ENCODE measurements at places on chromosomes 3 and 15.

GRCh38 chr15:39030291-39031070 lies 465.9 kb upstream of the RASGRP1 start:
- no peak for DNase-seq

GRCh38 chr3:64213962-64214379 lies 11.3 kb downstream of the PRICKLE2 start:
- DNase-seq, result no peak

- DNase-seq, result no peak
Observed at GRCh38 chr3:123469323-123469995, 20.6 kb upstream of the ADCY5 start.

DNA sequence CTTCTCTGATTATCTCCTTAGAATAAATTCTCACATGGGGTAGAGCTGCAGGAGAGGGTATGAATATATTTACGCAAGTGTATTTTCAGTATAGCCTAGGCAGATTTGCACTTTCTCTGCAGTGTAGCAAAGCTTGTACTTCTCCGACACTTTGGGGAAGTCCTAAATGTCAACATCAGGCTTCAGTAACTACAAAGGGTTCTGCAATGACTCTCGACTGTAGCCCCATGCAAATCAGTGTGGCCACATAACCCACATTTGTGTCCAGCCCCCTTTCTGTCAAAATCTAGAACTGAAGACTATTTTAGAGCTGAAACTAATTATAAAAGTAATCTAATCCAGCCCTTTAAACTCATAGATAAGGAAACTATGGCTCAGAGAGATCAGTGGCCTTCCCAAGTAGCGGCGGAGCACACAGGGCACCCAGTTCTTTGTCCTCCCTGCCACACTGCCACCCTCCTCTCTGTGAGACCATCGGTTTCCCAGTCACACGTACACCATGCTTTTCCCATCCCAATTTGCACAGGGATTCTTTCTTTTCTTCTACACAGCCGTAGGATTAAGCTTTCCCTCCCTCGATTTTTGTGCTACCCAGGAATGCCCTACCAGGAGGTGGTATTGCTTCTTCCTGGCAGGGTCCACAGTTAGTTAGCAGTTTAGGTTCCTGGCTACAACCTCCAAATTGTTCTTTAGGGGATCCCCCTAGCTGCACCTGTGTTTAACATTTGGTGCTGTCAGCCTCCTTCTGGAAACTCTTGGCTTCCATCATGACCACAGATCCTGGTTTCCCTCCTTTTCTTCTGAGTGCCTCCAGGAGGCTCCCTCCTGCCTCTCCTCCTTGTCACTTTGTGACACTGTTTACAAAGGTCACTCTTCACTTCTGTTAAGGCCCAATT lies 22.9 kb downstream of the MRAS start:
- no peak for DNase-seq

GRCh38 chr15:90008607-90009006 lies 7.5 kb downstream of the ZNF710 start:
- no peak for DNase-seq

DNA sequence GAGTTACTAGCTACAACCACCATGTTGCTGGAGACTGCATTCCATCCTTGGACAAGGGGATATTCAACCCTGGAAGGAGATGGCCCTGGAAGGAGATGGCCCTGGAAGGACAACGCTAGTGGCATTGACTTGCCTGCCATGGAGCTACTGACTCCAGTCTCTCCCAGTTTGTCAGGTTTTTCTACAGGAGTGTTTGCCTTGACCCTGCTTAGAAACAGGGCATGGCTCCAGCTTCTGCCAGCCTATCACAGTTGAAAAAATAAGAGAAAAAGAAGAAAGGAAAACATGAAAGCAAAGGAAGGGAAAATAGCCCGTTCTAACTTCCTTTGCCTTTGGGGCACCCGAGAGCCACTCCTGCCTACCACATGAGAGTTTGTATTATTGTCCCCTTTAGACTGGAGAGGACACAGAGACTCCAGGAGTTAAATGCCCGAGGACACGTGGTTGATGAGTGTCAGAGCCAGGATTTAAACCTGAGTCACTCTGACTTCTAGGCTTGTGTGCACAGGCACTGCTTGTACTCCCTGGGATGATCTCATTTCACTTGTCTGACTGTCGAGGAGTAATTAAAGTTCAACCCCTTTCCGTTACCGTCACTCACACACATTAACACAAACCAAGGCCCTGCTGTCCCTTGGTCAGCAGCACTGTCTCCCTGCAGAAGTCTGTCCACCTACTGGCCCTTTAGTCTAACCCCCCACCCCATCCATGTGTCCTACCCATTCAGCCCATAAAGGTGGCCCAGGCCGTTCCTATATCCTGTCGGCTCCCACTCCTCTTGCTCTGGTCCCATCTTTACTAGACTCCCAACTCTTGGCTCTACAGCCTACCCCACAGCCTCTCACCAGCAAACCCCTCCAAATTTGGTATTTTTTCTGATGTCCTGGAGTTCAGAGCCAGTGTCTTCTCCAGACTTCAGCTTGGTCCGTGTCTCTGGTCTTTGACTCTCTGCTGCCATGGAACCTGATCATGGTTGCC lies 46.1 kb downstream of the C2CD4A start:
- no peak for DNase-seq

DNA sequence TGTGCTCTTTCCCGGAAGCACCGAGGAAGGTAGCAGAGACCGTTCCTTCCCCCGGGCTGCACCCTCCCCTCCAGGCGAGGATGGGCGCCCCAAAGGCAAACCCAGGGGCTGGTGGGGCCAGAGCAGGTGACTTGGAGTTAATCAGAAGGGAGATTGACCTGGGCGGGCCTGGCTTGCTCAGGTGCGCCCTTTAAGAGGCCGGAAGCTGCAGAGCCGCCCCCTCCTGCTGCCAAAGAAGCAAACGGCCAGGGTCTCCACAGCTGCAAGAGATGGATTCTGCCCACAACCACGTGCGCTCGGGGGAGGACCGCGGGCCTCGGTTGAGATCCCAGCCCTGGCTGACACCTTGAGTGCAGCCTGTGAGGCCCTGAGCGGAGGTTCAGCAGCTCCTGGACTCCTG lies 218.2 kb upstream of the NAALADL2 start:
- DNase-seq, result no peak

- DNase-seq, result no peak
Observed at GRCh38 chr3:156230278-156230900, 110.0 kb downstream of the KCNAB1 start.

DNA sequence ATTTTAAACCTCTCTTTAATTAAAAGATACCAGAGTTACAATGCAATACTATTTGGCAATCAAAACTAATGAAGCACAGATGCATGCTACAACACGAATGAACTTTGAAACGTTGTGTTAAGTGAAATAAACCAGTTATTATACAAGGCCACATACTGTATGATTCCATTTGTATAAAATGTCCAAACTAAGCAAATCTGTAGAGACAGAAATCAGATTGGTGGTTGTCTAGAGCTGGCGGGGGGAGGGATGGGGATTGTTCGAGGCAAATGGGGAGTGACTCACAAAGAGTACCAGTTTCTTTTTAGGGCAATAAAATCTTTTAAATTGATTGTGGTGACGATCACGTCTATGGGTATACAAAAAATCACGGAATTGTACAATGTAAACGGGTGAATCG lies 677.0 kb downstream of the NTRK3 start:
- no peak for DNase-seq

GRCh38 chr3:139780593-139780992 lies 102.8 kb upstream of the NMNAT3 start:
- DNase-seq, result no peak

- DNase-seq, result no peak
Observed at GRCh38 chr3:175836617-175837016, 977.5 kb downstream of the NAALADL2 start.

DNA sequence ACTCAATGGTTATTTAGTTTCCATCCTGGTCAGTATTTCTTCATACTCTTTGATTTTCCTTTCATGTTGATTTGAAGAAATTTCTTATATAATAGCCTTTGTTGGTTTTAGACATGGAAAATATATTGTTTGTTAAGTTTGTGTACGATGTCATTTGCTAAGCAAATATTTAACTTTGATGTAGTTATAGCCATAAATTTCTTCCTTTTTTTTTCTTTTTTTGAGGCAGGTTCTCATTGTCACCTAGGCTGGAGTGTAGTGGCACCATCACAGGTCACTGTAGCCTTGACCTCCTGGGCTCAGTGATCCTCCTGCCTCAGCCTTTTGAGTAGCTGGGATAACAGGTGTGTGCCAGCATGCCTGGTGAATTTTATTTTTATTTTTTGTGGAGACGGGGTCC lies 51.4 kb downstream of the NMD3 start:
- DNase-seq, result no peak

DNA sequence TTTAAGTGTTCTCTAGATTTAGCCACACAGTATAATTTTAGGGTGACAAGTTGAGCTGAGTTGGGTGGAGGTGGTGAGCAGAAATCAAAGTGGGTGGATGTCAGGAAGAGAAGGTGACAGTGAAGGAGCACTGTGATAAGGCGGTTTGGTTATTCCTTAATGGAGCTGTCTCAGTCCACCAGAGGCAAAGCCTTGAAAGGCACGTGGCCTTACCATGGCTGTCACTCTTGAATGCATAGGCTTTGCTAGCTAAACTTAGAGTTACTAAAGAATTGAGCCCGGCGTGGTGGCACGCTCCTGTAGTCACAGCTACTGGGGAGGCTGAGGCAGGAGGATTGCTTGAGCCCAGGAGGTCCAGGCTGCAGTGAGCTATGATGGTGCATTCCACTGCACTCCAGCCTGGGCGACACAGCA lies 560 bp upstream of the TTLL13 start:
- no peak for DNase-seq

- no peak for DNase-seq
Observed at GRCh38 chr3:77475507-77475906, 435.6 kb downstream of the ROBO2 start.

- DNase-seq, result no peak
Observed at GRCh38 chr3:48696601-48697000, 10.9 kb upstream of the NCKIPSD start.

DNA sequence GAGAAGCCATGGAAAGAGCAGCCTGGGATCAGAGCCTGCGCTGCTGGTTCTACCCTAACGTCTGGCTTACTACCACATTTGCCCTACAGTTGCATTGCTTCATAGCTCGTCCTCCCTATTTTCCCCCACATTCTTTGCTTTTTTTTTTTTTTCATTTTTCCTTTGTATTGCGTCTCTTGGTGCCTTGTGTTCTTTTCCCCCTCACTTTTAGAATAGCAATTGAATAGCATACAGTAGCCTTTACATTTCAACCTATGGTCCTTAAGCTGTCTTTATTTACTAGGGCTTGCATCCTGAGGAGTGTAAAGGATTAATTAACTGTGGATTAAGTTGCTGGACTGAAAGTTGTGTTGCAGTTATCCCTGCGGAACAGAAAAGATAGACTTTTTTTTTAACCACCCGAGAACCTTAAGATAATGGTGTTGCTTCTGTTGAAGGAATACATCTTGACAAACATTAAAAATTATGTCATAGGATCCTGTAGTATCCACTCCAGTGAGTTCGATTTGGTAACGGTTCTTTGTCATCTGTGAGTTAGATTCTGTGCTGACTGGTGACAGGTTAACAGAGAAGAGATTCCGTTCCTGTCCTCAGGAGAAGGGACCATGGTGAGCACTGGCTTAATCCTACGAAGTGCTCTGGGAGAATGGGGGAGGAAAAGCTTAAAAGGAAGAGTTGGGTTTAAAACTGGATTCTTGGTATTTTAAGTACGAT lies 417.4 kb upstream of the NAALADL2 start:
- DNase-seq, result no peak

- DNase-seq, result no peak
Observed at GRCh38 chr3:169236662-169237186, 426.8 kb downstream of the MECOM start.

DNA sequence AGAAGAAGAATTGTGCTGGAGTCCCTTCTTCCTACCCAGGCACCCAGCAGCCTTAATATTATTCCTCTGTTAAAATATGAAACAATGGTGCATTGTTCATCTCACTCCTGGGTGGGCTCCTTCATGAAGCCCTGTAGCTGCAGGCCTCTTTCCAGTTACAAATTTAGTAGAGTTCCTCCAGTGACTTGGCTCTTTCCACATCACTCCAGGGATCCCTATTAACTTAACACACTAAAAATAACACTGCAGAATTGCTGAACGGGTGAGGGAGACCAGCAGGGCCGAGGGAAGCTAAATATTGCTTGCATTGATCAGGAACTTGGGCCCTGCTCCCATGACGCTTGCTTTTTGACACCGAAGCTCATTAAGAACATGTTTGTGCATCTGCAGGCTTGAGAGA lies 142.3 kb downstream of the PDCD6IP start:
- no peak for DNase-seq

GRCh38 chr3:61730056-61730455 lies 168.7 kb downstream of the PTPRG start:
- no peak for DNase-seq

GRCh38 chr3:160746976-160747375 lies 9.1 kb upstream of the PPM1L start:
- no peak for DNase-seq

- DNase-seq, result no peak
Observed at GRCh38 chr3:129994883-129995559, 20.5 kb downstream of the TRH start.

GRCh38 chr3:184690192-184690883 lies 21.5 kb downstream of the MAGEF1 start:
- no peak for DNase-seq

- no peak for DNase-seq
Observed at GRCh38 chr15:45751629-45752028, 116.8 kb downstream of the SQOR start.

DNA sequence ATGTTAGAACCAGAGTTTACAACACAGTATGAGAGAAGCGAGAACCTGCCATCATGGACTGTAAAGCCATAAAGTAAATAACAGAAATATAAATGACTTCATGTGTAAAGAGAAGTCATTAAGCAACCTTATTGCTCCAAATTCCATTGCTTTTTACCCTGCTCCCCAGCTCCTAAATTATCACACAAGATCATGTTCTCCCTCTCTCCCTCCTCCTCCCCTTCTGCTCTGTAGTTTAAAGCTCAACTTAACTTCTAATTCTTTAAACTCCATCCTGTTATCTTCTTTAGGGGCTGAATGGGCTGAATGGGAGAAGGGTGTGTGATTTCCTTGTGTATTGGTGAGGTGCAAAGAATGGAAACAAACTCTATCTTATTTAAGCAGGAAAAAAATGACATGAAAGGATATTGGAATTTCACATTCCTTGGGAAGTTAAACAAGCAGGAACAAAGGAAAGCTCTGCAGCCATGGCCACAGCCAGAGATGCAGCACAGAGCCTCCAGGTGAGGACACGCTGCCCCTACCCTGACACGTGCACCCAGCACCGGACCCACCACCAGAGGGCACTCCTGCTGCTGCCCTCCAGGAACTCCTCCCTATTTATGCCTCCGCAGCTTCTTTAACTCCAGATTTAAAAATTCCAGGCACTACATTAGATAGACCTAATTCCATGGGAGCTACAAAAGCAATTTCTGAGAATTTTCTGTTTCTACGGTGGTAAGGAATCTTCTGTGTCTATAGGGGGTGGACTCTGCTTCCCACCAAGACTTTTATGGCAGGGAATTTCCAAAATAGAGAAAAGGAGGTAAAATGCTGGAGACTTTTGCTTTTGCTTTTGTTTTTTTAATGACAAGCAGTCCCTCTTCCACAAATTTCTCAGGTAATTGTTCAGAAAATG lies 76.9 kb upstream of the ABI3BP start:
- DNase-seq, result no peak

- no peak for DNase-seq
Observed at GRCh38 chr3:192494174-192494573, 233.2 kb downstream of the FGF12 start.
